ENCODE measurements at places on chromosomes 7 and 10.

DNA sequence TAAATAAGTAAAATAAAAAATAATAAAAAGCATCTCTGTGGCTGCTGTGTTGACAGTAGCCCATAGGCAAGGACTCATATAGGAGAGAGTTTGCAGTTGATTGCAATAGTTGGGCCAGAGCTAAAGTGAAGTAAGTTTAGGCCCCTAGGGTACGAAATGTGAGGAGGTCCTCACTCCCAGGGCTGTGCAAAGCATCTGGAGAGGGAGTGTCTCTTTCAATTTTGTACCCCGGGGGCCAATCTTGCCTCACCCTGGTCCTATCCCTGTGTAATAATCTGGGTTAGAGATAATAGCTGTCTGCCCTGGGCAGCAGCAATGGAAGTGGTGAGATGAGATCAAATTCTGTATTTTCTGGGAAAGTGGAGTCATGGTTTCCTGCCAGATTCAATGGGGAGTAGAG, 365.7 kb downstream of the GATA3 start:
- no peak for DNase-seq

DNA sequence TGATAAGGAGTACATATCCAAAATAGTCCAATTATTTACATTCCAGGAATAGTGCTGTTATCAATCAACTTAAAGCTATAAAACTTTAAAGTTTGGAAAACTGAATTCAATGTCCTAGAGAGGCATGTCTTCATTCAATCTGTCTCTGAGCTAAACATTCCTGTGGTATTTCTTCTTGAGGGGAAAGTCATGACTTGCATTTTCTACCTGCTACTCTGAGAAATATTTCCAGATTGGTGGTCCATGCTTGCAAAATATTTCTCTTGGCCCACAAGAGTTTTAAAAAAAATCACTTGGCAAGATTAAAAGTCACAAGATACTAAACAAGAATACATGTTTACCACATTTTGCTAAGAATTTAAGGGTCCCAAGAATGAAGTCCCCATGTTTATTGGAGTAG, 63.6 kb upstream of the HGF start:
- no peak for DNase-seq

GRCh38 chr7:136964347-136964746, 95.9 kb downstream of the CHRM2 start:
- DNase-seq, result no peak

GRCh38 chr7:76220185-76221057, 18.7 kb downstream of the SRRM3 start:
- no peak for DNase-seq

All from thymus (tissue), 14 donors.